Mesothelial cell of epicardium (in vitro differentiated cells): ENCODE measurements at places on chromosomes 4 and X.

- no peak for DNase-seq
Measured at GRCh38 chr4:118348886-118349285, 3.9 kb downstream of the PRSS12 start.

DNA sequence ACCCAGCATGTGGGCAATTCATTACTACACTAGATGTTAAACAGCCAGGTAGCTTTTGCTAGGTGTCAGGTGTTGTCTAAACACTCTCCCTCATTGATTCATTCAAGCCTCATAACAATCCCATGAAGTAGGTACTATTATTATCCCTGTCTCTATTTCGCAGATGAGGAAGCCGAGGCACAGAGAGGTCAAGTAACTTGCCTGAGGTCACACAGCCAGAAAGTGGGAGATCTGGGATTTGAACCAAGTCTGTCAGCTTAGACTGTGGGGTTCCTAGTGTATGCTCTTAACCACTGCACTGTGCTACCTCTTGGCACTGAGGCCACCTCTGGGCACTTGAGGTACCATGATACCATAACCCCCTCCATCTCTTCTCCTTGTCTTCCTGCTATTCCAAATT lies 17.4 kb upstream of the XPNPEP2 start:
- DNase-seq: no peak

GRCh38 chr4:65599340-65599739 lies 70.9 kb downstream of the EPHA5 start:
- no peak for DNase-seq

- no peak for DNase-seq
Measured at GRCh38 chr4:31674313-31674947, 954.3 kb downstream of the PCDH7 start.

GRCh38 chrX:13778916-13779315 lies 38.0 kb downstream of the GPM6B start:
- no peak for DNase-seq

GRCh38 chrX:45621376-45622041 lies 420.8 kb upstream of the DIPK2B start:
- no peak for DNase-seq

GRCh38 chr4:21290562-21290961 lies 590.3 kb downstream of the PACRGL start:
- no peak for DNase-seq

GRCh38 chr4:141637565-141637964 lies 1.2 kb downstream of the IL15 start:
- no peak for DNase-seq

DNA sequence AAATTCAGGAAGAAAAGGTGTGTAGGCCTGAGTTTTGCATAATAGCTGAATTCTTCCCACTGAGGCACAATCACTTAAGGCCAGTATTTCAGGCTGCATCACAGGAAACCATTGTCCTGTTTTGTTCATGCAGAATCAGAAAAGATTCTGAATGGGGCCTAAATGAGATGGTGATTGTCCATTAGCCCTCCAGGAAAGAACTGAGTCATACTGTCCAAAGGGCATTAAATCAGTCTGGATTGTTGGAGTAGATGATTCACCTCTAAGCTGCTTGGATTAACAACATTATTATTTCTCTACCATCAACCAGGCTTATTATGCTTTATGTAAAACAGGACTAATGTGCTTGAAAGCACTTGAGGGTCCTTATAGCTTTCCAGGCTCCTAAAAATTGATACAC lies 36.2 kb downstream of the CT47B1 start:
- no peak for DNase-seq

- no peak for DNase-seq
Measured at GRCh38 chr4:72919937-72920336, 149.6 kb downstream of the COX18 start.

- no peak for DNase-seq
Measured at GRCh38 chr4:151324124-151324751, 1.2 kb downstream of the SH3D19 start.

GRCh38 chrX:118038614-118039365 lies 77.8 kb downstream of the KLHL13 start:
- no peak for DNase-seq
